Caco-2 (cell line): ENCODE measurements at places on chromosomes 12 and 14.

- DNase-seq, result no peak
Observed at GRCh38 chr14:102282751-102283465, 22.1 kb downstream of the MOK start.

- DNase-seq, result no peak
Observed at GRCh38 chr14:75046899-75047298, 4.4 kb downstream of the MLH3 start.

DNA sequence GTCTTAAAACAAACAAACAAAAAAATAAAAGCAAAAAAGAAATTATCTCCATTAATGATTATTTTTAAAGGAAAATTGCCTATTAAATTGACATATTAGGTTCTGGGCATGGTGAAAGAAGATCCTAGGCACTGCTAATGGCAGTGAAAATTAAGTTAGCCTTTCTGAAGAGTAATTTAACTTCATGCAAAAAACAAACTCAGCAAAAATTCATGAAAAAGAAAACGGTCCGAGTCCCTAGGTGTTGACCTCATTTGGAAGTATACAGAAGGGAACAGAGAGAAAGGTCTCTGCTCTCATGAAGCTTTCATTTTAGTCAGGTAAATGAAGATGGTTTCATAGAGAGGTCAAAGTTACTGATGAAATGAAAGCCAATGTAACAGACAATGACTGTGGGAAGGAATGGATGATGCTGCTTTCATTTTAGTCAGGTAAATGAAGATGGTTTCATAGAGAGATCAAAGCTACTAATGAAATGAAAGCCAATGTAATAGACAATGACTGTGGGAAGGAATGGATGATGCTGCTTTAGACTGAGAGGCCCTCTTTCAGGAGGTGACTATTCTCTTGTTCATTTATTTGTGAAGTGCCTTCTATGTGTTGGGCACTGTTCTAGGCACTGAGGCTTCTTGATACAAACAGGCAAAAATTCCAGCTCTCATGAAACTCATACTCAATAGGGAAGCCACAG is 50.1 kb downstream of the OVCH1 start:
- no peak for DNase-seq

GRCh38 chr14:54981698-54982097 is 45.2 kb downstream of the WDHD1 start:
- DNase-seq, result no peak

GRCh38 chr12:77943466-77943865 is 112.8 kb downstream of the NAV3 start:
- DNase-seq, result no peak

DNA sequence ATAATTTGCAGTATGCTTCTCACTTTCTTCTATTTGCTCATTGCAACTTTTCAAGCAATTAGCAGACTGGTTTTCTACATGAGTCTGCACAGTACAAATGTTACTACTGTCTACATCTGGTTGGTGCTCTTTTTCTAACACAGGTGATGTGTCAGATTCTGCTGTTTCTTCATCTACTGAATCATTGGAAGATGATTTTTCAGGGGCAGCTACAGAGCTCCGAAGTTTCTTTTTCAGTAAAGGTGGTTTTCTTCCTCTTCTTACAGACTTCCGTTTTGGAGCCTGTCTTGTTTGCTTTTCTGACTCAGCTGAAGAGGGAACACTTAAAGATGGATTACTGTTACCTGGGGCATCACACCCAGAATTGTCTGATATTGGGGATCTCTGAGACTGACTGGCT is 62.1 kb downstream of the SCAF11 start:
- DNase-seq, result no peak

GRCh38 chr12:47407463-47408129 is 298.2 kb downstream of the RPAP3 start:
- no peak for DNase-seq

- DNase-seq, result no peak
Observed at GRCh38 chr12:105262461-105263184, 26.6 kb upstream of the APPL2 start.

DNA sequence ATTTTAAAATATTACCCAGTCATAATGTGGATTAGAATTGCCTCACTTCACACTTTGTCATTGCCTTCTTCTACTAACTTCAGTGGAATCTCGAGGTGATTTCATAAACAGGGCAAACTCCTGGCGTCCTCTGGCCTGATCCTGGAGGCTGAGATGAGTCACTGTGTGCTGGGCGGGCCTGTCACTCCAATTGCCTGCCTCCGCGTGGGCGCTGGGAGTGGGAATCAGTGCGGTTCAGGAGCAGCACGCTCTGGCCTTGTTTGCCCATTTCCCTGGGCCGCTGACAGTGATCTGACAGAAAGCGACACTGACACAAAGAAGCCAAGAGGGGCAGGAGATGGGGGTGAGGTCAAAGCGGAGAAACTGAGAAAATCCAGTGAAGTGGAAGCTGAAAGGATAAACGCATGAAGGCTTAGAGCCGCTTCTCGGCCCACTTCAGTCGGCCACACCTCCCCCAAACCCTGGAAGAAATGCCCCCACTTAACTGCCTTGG is 29.7 kb downstream of the LGR5 start:
- peak; percentile 41 for DNase-seq

DNA sequence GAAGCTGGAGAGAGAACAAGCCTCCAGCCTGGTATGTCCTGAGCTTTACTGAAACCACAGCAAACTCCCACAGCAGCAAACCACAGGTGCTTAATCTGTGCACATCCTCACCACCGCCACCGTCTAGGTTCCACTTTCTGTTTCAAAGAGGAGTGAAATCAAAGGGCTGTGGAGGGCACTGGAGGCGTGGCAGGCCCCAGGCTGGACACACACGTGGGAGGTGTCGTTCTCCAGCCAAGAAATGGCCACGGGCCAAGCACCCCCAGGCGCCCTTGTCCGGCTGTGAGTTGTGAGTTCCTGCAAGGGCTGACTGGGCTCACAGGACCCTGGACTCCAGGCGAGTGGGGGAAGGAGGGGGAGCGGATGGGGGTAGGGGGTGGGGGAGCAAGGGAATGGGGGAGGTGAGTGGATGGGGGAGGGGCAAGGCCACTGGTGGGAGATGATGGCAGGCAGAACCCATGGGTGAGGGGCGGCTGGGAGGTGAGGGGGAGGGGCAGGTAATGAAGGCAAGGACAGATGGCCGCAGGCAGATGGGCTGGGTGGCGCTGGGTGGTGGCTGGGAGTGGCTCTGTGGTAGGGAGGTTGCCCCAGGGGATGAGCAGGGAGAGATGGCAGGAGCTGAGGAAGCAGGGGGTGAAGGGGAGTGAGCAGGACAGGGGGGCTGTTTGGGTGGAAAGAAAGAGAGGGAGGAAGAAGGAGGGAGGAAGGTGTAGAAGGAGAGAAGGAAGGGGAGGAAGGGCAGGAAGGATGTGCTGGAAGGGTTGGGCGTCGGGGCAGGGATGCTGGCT is 86.7 kb downstream of the NCOR2 start:
- no peak for DNase-seq

DNA sequence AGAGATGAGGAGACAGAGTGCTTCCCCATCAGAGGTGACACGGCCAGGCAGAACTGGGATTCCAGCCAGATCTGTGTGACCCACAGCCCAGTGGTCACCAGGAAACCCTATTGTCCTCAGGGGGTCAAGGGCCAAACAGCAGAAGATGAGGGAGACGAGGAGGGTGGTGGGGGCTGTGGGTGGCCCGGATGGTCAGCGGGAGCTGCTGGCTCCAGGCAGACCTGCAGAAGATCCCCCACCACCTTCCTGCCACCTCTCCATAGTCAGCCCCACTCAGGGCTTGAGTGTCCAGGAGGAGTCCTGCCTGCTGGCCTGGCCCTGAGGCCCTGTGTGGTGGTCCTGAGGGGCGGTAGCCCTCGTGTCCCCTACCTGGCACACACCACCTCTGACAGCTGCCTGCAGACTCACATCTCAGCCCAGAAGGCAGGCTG is 136.8 kb downstream of the CALM1 start:
- DNase-seq, result no peak

DNA sequence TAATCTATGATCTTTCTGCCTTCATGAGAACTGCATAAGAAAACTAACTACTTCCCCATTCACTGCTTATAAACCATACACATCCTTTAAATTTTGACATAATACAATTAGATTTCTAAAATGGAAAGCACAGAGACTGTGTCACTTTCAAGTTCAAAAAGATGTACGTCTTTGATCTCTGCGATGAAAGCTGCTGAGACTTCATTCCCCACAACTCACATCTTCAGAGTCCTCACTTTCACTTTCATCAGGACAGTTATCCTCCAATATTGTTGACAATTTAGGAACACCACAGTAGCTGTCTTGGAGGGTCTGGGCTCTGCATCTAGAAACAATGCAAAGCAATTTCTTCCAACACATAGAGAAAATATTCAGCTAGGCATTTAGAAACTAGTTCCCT is 47.9 kb upstream of the KCNC2 start:
- no peak for DNase-seq

GRCh38 chr14:55964091-55964490 is 154.1 kb upstream of the PELI2 start:
- DNase-seq, result no peak

- no peak for DNase-seq
Observed at GRCh38 chr12:132239392-132239791, 90.0 kb downstream of the GALNT9 start.

- no peak for DNase-seq
Observed at GRCh38 chr12:30010071-30011052, 226.6 kb upstream of the TMTC1 start.
